ENCODE measurements at places on chromosomes 1 and 21. TPM values are rescaled to one million over a fixed set of nuclear protein-coding genes. Genes with fewer than 3 reads are reported as not detected.

Gene ADORA3
- 5.5 TPM for polyA plus RNA-seq

Gene FAM3B
- polyA plus RNA-seq = 4.4 TPM

Gene BMP8B
- 0.67 TPM for polyA plus RNA-seq

Gene FCRL1
- polyA plus RNA-seq = not detected

Gene LCE3E
- not detected for polyA plus RNA-seq

Gene UBE2G2
- 41.5 TPM for polyA plus RNA-seq
